ENCODE measurements at places on chromosomes 16 and 17.

- no peak for DNase-seq
These were observed 1056.3 kb upstream of the EEF2KMT start for GRCh38 chr16:6153901-6154300.

DNA sequence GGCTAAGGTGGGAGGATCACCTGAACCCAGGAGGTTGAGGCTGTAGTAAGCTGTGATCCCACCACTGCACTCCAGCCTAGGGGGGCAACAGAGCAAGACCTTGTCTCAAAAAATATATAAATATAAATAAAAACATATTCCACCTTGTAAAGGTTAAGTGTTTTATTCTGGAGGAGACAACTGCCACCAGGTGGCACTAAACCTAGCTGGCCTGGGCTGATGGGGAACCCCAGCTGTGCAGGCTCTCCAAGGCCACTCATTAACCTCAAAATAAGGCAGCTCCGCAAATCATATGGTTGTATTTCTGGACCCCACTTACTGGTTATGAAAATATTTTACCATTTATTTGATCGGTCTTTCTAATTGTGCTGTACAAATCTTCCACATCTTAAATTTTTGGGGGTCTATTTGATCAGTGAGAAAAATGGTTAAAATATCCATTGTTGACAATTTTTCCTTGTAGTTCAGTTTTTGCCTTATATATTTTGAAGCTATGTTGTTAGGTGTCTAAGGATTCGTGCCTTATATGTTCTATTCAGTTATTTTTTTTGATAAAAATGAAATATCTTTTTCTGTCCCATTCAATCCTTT is 8.5 kb upstream of the ICAM2 start:
- peak; percentile 77 for DNase-seq

- no peak for DNase-seq
These were observed 4.7 kb downstream of the DNAH17 start for GRCh38 chr17:78572239-78573205.

- peak; percentile 4 for DNase-seq
These were observed 2.1 kb downstream of the MYH2 start for GRCh38 chr17:10547351-10547750.

- no peak for DNase-seq
These were observed 113.6 kb downstream of the SMG6 start for GRCh38 chr17:2190014-2190413.

DNA sequence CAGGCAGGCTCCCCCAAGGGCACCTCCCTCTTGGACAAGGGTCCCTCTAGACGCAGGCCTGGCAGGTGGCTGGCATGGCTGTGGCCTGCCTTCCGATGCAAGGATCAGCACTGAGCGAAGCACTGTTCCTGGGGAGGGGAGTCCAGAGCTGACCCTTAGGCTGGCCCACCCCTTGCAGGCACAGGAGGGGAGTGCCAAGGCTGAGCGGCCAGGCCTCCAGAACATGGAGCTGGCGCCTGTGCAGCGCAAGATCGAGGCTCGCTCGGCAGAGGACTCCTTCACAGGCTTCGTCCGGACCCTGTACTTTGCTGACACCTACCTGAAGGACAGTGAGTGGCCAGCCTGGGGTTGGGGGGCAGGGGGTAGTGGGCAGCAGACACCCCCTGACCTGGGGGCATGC is 16.8 kb upstream of the MYO15B start:
- no peak for DNase-seq

DNA sequence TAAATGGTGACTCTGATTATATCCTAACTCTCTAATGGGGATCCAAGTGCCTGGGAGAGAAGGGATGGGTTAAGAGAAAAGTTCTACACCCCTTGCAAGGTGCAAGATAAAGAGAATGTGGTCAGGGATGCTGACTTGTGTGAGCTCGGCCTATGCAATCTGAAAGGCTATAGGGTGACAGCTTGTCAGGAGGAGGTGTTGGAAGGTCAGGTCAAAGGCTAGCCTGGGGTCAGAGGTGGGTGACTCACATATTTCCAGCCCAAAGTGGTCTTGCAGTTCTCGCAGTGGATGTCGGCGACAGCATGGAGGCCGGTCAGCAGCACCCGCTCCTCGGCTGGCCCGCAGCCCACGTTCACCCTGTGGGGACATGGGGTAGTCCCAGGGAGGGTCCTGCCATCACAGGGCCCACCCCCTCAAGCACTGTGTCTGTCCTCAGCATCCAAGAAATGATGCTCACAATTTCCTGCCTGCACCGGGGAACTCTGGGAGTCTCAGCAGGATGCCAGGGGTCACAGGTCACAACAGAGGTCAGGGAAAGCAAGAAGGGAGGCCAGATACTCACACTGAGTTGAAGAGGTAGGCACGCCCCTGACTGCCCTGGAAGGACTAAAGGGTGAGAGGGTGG is 1.4 kb downstream of the YPEL3 start:
- DNase-seq = no peak

GRCh38 chr16:78230832-78231231 is 131.4 kb downstream of the WWOX start:
- no peak for DNase-seq

- DNase-seq = peak; percentile 33
These were observed 112.5 kb downstream of the WWOX start for GRCh38 chr16:78211946-78212345.

DNA sequence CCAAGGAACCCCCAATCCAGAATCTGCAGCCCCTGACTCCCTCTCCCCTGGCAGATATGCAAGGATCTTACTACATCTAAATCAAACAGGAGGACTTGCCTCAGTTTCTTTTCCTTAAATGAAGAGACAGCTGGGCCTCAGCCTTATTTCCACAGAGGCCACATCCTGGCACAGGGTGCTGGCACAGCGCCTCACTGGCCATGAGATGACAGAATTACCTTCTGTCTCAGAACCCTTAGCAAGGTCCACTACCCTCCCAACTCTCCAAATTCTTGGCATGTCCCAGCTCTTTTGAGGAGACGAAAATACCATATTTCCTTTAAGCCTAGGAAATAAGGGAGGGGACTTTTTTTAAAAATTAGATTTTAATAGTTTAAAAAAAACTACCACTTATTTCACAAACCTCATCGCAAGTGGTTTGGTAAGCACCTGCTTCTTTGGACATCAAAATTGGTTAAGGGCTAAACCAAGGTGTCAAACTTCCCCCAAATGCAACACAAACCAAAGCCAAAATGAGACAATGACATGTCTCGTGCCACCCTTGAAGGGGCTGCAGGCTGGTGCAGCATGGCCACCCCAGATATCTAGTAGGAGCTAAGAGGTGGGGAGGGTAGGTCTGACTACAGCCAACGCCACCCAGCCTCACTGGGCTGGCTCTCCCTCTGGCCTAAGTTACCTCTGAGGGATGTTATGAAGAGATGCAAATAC is 25.3 kb downstream of the FAM117A start:
- DNase-seq = no peak

- DNase-seq = no peak
These were observed 859.1 kb upstream of the GOT2 start for GRCh38 chr16:59593194-59593661.

DNA sequence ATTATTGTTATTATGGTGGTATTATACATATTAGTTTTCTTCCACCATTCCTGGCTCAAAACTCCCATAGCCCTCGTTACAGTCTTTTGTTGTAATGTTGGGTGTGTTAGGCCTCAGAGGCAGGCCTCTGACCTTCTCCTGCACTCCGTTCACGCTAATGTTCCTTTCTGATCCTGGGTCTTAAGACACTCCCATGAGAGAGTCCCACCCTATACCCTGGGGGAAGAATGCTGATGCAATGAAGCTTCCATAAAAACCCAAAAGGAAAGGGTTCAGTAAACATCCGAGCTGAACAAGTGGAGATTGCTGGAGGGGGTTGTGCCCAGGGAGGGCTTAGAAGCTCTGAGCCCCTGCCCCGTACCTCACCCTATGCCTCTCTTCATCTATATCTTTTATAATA is 141.3 kb upstream of the NETO2 start:
- DNase-seq = no peak

DNA sequence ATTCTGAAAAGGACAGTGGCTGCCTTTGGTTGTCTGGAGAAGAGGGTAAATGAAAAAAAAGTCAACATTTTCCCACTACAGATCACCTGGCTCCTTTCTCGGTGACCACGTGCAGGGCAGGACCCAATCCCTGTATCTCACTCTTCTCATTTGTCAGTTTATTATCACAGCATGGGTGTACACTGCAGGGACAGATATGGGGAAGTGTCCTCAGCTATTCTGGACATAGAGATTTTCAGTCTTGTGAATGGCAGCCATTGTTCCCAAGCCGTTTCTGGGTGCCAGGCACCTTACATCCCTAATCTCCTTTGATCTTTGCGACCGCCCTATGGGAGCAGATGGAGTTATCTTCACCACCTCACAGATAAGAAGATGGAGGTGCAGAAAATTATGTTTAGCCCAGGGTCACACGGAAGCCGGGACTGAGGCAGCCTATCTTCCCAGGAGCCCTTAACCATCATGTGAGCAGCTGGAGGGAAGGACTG is 7.2 kb downstream of the ADORA2B start:
- no peak for DNase-seq

- no peak for DNase-seq
These were observed 27.1 kb upstream of the CIITA start for GRCh38 chr16:10849736-10850477.

DNA sequence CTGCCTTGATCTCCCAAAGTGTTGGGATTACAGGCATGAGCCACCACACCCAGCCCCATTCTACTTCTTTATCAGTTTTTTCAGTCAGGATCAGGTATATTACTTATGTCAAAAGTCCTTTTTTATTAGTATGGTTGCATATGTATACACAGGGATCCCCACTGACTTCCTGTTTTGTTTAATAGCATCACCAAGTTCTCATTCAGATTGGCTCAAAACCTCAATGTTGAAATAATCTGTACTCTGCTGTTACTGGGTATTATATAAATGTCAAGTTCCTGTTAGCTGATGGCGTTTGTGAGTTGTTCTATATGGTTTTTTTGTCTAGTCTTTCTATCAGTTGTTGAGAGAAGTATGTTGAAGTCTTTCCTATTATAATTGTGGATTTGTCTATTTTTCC is 168.5 kb downstream of the BCAS3 start:
- no peak for DNase-seq

DNA sequence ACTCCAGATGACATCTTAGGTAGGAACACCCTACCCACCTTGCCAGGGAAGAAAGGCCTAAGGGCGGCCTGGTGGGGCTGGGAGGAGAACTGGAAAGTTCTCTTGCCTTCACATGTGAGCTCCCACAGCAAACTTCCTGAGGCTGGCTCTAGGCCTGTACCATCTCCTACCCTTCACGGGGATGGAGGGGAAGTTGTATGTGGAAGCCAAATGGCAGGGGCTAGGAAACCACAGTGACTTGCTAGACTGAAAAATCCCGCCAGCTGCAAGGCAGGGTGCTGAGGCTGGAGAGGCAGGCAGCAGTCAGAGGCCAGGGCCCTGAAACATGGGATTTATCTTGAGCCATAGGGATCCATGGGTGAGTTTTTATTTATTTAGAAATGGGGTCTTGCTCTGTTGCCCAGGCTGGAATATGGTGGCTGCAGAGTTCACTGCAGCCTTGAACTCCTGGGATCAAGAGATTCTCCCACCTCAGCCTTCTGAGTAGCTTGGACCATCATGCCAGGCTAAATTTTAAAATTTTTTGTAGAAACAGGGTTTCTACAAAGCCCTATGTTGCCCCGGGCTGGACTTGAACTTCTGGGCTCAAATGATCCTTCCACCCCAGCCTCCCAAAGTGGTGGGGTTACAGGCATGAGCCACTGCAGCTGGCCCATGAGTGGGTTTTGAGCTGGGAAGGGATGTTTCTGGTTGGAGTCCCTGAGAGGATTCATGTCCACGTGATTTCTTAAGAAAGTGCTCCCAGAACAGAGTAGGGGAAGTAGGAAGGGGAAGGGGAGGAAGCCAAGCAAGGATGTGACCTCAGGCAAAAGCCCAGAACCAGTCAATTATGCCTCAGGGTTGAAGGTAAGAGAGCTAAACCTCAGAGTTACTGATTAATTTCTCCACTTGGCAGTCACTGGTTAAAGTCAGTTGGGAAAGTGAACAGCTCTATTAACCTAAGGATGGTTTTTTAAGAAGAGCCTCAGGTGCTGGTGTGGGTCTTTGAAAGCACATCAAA is 4.0 kb upstream of the KAT8 start:
- no peak for DNase-seq

GRCh38 chr17:64074704-64075426 is 54.4 kb upstream of the ICAM2 start:
- DNase-seq = no peak

- no peak for DNase-seq
These were observed 101.6 kb downstream of the METRNL start for GRCh38 chr17:83180996-83181481.

- peak; percentile 82 for DNase-seq
These were observed 1.5 kb upstream of the PSMD3 start for GRCh38 chr17:39979016-39979670.

DNA sequence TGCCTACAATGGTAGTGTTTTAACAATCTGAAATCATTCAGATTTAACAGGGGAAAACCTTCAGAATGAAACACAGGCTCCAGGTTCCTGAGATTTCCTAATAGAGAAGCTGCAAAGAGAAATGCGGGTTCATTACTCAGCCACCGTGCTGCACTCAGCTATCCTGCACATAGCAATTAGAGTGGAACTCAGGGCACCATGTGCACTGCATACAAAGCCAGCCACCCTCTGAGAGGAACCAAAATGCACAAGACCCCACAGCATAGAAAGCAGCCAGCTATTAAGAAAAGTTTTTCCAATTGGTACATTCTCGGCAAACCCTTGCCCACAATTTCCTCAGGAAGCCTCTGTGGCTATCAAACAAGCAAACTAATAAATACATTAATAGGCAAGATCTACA is 37.4 kb downstream of the TOM1L2 start:
- DNase-seq = no peak

- no peak for DNase-seq
These were observed 313.1 kb downstream of the MAF start for GRCh38 chr16:79287424-79287917.

DNA sequence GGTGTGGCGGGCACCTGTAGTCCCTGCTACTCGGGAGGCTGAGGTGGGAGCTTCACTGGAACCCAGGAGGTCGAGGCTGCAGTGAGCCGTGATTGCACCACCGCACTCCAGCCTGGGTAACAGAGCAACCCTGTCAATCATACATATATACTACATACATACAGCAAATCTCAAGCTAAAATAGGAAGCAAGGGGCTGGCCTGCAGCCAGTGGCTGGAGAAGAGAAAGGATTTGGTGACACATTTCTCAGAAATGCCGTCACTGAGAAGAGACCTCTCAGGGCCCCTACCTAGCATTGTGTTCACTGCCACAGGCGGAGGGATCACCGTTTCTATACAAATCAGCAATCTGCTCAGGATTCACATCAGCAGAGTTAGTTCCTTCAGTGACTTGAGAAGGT is 16.9 kb downstream of the NARF start:
- DNase-seq = no peak

- no peak for DNase-seq
These were observed 37.7 kb downstream of the DNAH2 start for GRCh38 chr17:7755095-7755890.

- peak; percentile 72 for DNase-seq
These were observed 630 bp downstream of the RNFT1 start for GRCh38 chr17:59963738-59964481.

Data from urothelium cell line (cell line).